ENCODE measurements at places on chromosomes 3 and 15. TPM values are rescaled to one million over a fixed set of nuclear protein-coding genes. Genes with fewer than 3 reads are reported as not detected.

Gene SEMA3B
- 51.6 TPM for total RNA-seq

Gene HDDC3
- 13.4 TPM for total RNA-seq

Gene LARP6
- total RNA-seq: 108 TPM

Gene MFGE8
- total RNA-seq: 160 TPM

Gene C2CD4B
- not detected for total RNA-seq

Gene COLQ
- 0.26 TPM for total RNA-seq

Gene ROPN1
- total RNA-seq: not detected
